ENCODE measurements at places on chromosomes 2 and 18.

- DNase-seq, result peak; percentile 12
Observed at GRCh38 chr2:241859436-241860183, 916 bp upstream of the PDCD1 start.

- DNase-seq, result peak; percentile 54
Observed at GRCh38 chr2:109736177-109736827, 57.8 kb upstream of the RGPD5 start.

DNA sequence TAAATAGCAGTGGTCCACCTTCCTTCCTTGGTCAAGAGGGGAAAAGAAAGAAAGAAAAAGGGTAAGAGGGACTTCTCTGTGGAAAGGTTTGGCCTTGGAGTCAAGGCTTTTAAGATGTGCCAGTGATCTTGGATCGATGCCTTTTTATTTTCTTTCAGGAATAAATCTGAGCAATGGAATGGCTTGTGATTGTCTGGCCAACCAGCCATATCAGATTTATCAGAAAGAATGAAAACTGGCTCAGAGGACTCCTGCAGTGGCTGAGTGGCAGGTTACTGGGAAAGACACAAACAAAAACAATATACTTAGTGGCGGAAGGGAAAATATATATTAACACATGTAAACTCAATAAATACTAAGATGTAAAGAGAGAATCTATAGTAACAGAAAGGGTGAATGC is 4.3 kb downstream of the ERBB4 start:
- no peak for DNase-seq

GRCh38 chr2:235770909-235771820 is 277.3 kb downstream of the AGAP1 start:
- DNase-seq, result no peak

DNA sequence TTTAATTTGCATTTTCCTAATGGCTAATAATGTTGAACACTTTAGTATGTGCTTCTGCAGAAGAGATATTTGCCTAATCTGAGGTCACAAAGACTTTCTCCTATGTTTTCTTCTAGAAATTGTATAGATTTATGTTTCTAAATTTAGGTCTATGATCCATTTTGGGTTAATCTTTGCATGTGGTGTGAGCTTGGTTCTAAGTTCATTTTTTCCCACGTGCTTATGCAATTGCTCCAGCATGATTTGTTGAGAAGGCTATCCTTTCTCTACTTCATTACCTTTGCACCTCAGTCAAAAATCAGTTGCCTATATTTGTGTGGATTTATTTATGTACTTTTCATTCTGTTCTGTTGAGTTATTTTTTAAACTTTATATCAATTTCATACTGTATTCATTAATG is 15.0 kb upstream of the RNF103 start:
- no peak for DNase-seq
